Kidney tubule cell (primary cell): ENCODE measurements at places on chromosomes 7 and 10.

- peak; percentile 27 for DNase-seq
Observed at GRCh38 chr10:36271627-36272340, 629.7 kb upstream of the FZD8 start.

- DNase-seq = no peak
Observed at GRCh38 chr10:88066319-88066718, 202.9 kb downstream of the PTEN start.

- DNase-seq = no peak
Observed at GRCh38 chr7:103011650-103012049, 62.9 kb downstream of the FBXL13 start.

DNA sequence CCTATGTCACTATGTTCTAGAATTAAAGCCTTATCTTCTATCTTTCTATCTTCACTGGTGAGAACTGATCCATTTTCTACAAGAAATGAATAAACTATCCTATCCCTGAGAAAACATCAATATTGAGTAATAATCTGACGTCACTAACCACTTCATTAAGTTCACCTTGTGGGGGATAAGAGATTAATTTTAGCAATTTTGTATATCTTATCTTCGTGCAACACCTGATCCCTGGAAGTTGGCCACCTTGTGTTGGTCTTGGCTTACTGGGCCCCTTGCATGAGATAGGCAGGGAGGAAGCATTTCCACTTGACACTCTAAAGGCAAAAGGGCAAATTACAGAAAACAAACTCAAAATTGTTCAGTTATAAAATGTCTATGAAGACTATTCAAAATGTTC, 20.1 kb upstream of the OR6B1 start:
- peak; percentile 6 for DNase-seq

GRCh38 chr10:33174674-33175434, 159.6 kb downstream of the NRP1 start:
- peak; percentile 17 for DNase-seq

- peak; percentile 28 for DNase-seq
Observed at GRCh38 chr10:36492590-36493515, 632.5 kb upstream of the ANKRD30A start.

- no peak for DNase-seq
Observed at GRCh38 chr10:70561070-70561469, 41.5 kb downstream of the PRF1 start.
